ENCODE measurements at places on chromosomes 2 and 18.

DNA sequence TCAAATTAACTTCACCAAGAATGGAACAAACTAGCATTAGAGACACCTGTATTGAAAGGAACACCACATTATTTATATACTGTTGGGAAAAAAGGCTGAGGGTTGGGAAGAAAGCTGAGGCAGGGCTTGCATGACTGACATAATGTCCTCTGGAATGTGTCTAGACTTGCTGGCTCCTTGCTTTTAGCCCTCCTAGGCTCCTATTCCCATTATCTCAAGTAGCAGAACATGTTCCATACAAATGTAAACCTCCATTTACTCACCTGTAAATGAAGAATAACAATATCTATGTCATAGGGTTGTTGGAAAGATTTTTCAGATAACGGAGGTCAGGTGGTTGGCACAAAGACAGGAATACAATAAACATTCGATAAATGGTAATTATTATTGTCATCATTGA, 976 bp upstream of the ACADL start:
- no peak for DNase-seq

DNA sequence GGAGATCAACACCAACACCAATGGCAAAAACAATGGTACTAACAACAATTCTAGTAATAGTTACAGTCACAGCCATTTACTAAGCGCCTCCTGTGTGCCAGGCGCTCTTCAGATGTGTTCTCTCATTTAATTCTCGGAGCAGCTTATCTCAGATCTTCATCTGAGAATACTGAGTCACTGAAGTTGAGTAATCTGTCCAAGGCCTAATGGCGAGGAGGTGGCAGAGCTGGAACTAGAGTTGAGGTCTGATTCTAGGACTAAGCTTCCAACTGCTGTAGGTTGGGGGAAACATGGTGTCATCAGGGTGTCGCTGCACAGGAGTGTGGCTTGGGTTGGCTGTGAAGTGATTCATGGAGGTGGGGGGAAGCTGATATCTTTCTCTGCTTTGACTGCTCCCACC, 156.1 kb downstream of the DYSF start:
- DNase-seq = no peak

GRCh38 chr2:62627667-62628066, 77.8 kb upstream of the EHBP1 start:
- no peak for DNase-seq

DNA sequence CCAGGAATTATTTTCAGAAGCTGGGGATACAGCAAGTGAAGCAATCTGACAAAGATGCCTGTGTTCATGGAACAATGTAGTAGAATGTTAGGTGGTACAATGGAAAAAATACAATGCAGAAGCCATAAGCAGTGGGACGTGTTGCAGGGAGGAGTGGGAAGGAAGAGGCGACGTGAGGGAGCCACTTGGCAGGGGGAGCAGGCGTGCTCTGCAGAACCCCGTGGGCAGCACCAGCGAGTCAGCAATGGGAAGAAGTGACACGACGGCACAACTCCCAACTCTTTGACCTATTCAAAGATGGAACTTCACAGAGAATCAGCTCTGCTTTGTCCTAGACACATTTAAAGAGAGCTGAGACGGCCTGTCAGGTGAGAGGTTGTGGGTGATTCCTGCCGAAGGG, 30.5 kb downstream of the PRELID3A start:
- no peak for DNase-seq

GRCh38 chr2:163155279-163155883, 316.8 kb upstream of the KCNH7 start:
- DNase-seq = no peak

GRCh38 chr2:142745691-142746090, 131.8 kb upstream of the KYNU start:
- no peak for DNase-seq

GRCh38 chr2:46679761-46680160, 200.4 kb downstream of the TMEM247 start:
- DNase-seq = no peak

GRCh38 chr18:54995421-54996143, 36.3 kb upstream of the CCDC68 start:
- no peak for DNase-seq

GRCh38 chr18:58554404-58554803, 74.5 kb downstream of the ALPK2 start:
- no peak for DNase-seq

DNA sequence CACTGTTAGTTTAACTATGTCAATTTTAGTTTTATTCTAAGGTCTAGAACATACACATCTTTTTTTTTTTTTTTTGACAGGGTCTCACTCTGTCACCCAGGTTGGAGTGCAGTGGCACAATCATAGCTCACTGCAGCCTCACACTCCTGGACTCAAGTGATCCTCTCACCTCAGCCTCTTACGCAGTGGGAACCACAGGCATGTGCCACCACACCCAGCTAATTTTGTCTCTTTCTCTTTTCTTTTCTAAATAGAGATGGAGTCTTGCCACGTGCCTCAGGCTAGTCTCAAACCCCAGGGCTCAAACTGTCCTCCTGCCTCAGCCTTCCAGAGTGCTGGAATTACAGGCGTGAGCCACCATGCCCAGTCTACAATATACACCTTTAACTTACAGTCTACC, 69.5 kb upstream of the CHRNA1 start:
- no peak for DNase-seq

- DNase-seq = no peak
Measured at GRCh38 chr2:11018651-11019185, 107.0 kb downstream of the KCNF1 start.
